ENCODE measurements at places on chromosomes 3 and 15. TPM values are rescaled to one million over a fixed set of nuclear protein-coding genes. Genes with fewer than 3 reads are reported as not detected.

Gene GOLGA6D
- total RNA-seq, result 0.12 TPM

Gene ATP1B3
- total RNA-seq, result 94.9 TPM

Gene CLDND1
- 514 TPM for total RNA-seq

Gene KLHL40
- total RNA-seq, result not detected

Gene GHSR
- total RNA-seq, result not detected

Gene DRD3
- total RNA-seq, result not detected

Gene TAGLN3
- total RNA-seq, result not detected

Gene ACKR2
- total RNA-seq, result 2.6 TPM

Gene BFSP2
- 2.1 TPM for total RNA-seq

Gene OGG1
- total RNA-seq, result 32.1 TPM

Gene NRROS
- total RNA-seq, result 37.5 TPM

Gene LXN
- total RNA-seq, result 7.5 TPM

Gene STRIT1
- total RNA-seq, result not detected

Gene STXBP5L
- total RNA-seq, result not detected

Gene CHSY1
- 50.5 TPM for total RNA-seq

Gene TMEM115
- 23.0 TPM for total RNA-seq

Gene TRAK1
- total RNA-seq, result 31.1 TPM

Gene SLC9A9
- total RNA-seq, result 6.8 TPM

Gene ADAMTSL3
- total RNA-seq, result not detected

Gene RYR3
- total RNA-seq, result not detected

Gene CFAP100
- not detected for total RNA-seq

Gene A4GNT
- not detected for total RNA-seq

Gene HCN4
- total RNA-seq, result not detected

Gene C3orf62
- total RNA-seq, result 7.0 TPM

Gene CASR
- not detected for total RNA-seq

Gene ZNF860
- not detected for total RNA-seq

Gene MNS1
- 0.94 TPM for total RNA-seq

Gene IMPG2
- total RNA-seq, result 0.23 TPM

Gene SPINK8
- not detected for total RNA-seq

Gene UROC1
- not detected for total RNA-seq

Gene ECE2
- total RNA-seq, result not detected

Gene RTP1
- not detected for total RNA-seq

Gene CPA3
- total RNA-seq, result not detected

Gene EXD1
- not detected for total RNA-seq

Gene CCR2
- total RNA-seq, result 37.9 TPM

Gene TMC3
- total RNA-seq, result not detected

Gene ATP13A4
- total RNA-seq, result 3.7 TPM

Gene C3orf20
- 0.16 TPM for total RNA-seq

Gene LAMB2
- total RNA-seq, result not detected

Gene GPR27
- total RNA-seq, result 2.3 TPM

Gene CADM2
- total RNA-seq, result 0.58 TPM

Gene CCDC191
- 2.9 TPM for total RNA-seq

Gene ITIH4
- total RNA-seq, result 24.9 TPM

Measured in activated CD8-positive, alpha-beta memory T cell treated with anti-CD3 and anti-CD28 coated beads, Interleukin-2, amount 10 ng/mL, durations not matched to agents 7 days and 5 days (primary cell).